ENCODE measurements at places on chromosomes 2 and 18.

DNA sequence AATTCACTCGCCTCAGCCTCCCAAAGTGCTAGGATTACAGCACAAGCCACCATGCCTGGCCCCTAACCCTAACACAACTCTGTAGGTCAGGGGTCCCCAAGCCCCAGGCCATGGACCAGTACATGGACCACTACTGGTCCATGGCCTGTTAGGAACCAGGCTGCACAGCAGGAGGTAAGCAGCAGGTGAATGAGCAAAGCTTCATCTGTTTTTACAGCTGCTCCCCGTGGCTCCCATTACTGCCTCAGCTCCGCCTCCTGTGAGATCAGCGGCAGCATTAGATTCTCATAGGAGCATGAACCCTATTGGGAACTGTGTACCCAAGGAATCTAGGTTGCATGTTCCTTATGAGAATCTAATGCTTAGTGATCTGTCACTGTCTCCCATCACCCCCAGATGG, 201.7 kb downstream of the NRP2 start:
- no peak for DNase-seq

GRCh38 chr2:55014962-55015939, 35.0 kb downstream of the RTN4 start:
- peak; percentile 94 for DNase-seq

DNA sequence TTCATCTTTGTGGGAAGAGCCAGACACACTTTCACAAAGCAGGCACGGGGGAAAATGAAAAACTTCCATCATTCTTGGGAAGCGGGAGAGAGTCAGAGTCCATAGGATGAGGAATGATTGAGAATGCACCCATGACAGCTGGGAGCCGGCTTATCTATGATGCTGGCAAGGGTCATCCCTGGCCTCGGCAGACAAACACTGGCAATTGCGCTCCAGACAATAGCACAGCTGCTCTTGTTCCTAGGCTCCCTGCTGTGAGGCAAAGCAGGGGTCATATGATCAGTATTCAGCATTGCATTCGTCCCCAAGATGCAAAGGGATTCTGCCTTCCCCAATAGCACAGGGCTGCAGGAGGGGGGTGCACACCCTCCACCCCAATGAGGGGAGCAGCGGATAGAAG, 33.0 kb downstream of the CYRIA start:
- no peak for DNase-seq

- no peak for DNase-seq
Observed at GRCh38 chr18:42861271-42861670, 254.2 kb downstream of the RIT2 start.

DNA sequence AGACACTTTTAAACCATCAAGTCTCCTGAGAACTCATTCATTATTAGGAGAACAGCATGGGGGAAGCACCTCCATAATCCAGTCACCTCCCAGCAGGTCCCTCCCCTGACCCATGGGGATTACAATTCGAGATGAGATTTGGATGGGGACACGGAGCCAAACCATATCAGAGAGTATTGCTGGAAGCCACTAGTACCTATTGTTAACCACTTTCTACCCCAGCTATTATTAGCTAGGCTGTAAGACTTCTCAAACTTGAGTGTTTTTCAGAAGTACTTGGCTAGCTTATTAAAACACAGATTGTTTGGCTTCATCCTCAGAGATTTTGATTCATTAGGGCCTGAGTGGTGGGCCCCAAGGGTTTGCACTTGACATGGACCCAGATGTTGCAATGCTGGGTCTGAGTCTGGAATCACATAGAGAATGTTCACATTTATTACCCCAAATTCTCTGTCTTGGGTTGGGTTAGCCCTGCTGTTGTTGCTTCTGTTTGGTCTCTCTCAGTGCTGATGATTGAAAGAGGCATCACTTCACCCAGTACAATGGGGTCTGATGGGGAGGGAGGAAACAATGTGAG, 506.9 kb downstream of the DPP10 start:
- no peak for DNase-seq

All from renal cortical epithelial cell (primary cell).